CD8-positive, alpha-beta memory T cell (primary cell): ENCODE measurements at places on chromosomes 16 and 17. TPM values are rescaled to one million over a fixed set of nuclear protein-coding genes. Genes with fewer than 3 reads are reported as not detected.

The IL4R gene
- polyA plus RNA-seq: 41.6 TPM

The GAST gene
- polyA plus RNA-seq: not detected

The ULK2 gene
- 6.9 TPM for polyA plus RNA-seq

The HAP1 gene
- polyA plus RNA-seq: not detected

The SLC6A4 gene
- 0.08 TPM for polyA plus RNA-seq

The ACBD4 gene
- 15.0 TPM for polyA plus RNA-seq

DNA sequence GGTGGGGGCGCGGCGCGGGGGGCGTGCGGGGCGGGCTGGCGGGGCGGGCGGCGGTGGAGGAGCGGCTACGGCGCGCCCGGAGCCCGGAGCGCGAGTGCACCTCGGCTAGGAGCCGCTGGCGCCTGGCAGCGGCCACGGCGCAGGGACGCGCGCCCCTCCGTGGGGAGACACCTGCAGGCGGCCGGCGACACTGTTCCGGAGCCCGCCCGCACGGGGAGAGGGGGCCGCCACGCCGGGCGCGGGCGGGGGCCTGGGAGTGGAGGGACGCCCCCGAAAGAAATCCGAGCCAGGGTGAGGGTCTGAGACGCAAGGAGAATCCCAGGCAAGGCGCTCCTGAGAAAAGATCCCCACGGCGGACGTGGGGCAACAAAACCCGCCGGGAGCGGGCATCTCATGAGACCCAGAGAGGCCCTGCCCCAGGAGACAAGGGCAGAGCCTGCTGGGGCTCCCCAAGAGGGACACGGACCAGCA, at the start of gene GSG1L:
TSS of gene GSG1L (minus strand) at position 124 of the 471 bp plus-strand sequence. CDS start 290 bp downstream, outside the sequence.
- H3K27me3 ChIP-seq: peaks cover 10% of the 10 kb centered on the region
- no peak for DNase-seq
- H3K36me3 ChIP-seq: no peaks in the 10 kb centered on the region
- no peak within 1 kb of the TSS for H3K27ac ChIP-seq
- no peaks in the 10 kb centered on the region for H3K4me1 ChIP-seq

DNA sequence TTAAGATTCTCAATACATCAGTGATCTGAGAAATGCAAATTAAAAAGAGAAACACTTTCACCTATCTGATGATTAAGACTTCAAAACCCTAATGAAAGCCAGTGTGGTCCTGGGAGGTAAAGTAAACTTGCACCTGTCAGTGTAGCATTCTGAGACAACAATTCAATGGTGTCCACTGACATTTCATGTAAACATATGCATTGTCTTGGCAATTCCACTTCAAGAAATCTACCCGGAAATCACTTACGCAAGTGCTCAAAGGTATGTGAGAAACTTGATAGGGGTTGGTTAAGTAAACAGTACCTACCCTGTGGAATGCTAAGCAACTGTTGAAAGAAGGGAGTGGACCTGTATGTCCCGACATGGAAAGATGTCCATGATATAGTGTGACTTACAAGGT, 2.1 kb downstream of the ST6GALNAC1 start:
- no peaks in the 10 kb centered on the region for H3K27me3 ChIP-seq
- DNase-seq: no peak
- no peak overlapping the region for H3K4me3 ChIP-seq
- H3K36me3 ChIP-seq: no peaks in the 10 kb centered on the region
- peaks cover 15% of the 10 kb centered on the region for H3K4me1 ChIP-seq

GRCh38 chr17:62110923-62111484, 45.9 kb upstream of the MED13 start:
- H3K4me3 ChIP-seq: no peak overlapping the region
- H3K27me3 ChIP-seq: no peaks in the 10 kb centered on the region
- no peaks in the 10 kb centered on the region for H3K4me1 ChIP-seq

- no peaks in the 10 kb centered on the region for H3K4me1 ChIP-seq
- H3K27me3 ChIP-seq: no peaks in the 10 kb centered on the region
- H3K36me3 ChIP-seq: peaks cover 17% of the 10 kb centered on the region
- no peak overlapping the region for H3K4me3 ChIP-seq
- DNase-seq: no peak
These were observed 17.0 kb downstream of the SLC38A10 start for GRCh38 chr17:81277946-81278693.

DNA sequence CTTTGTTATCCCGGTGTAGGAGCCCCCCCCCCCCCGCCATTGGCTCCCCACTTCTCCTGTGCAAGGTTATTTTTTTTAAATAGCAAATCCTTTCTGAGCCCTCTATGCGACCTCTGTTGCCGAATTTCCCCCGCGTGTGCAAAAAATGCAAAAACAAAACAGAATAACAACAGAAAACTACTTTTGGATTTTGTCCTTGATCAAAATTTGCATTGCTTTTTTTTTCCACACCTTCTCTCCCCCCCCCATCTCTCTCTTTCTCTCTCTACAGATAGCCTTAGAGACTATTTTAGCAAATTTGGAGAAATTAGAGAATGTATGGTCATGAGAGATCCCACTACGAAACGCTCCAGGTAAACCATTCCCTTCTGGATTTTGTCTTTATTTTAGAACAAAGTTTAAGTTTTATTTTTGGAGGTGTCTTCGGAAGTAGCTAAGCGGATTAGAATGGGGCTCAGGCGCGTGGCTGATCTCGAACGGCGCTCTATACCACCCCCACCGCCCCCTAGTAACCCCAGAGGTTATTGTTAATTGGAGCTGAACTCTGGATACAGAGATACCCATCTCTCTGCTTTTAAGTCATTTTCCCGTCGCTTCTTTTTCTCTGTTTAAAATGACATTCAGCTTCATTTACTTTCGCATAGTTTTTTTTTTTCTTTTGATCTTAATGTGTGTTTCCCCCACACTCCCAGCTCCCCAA, 1.0 kb downstream of the MSI2 start:
- DNase-seq: peak; percentile 39
- peaks cover 35% of the 10 kb centered on the region for H3K4me1 ChIP-seq
- no peaks in the 10 kb centered on the region for H3K27me3 ChIP-seq

DNA sequence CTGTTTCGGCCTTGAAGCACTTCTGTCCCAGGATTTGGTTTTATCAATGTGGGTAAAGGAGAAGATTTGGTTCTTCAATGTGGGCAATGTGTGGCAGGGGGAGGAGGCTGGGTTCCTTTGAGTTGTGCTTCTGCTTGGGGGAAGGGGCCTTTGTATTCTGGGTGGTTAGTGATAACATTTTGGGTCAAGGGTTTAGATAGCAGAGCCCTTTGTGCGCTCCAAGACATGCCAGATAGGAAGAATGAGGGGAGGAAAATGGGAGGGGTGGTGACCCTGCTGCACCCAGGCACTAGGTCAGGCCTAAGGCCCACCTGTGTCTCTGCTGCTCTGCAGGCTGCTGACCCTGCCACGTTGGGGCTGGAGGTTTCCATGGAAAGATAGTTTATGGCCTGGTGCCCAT, 40.0 kb upstream of the CDC42EP4 start:
- no peaks in the 10 kb centered on the region for H3K4me1 ChIP-seq
- no peak for DNase-seq
- H3K27ac ChIP-seq: no peak overlapping the region
- H3K27me3 ChIP-seq: no peaks in the 10 kb centered on the region

DNA sequence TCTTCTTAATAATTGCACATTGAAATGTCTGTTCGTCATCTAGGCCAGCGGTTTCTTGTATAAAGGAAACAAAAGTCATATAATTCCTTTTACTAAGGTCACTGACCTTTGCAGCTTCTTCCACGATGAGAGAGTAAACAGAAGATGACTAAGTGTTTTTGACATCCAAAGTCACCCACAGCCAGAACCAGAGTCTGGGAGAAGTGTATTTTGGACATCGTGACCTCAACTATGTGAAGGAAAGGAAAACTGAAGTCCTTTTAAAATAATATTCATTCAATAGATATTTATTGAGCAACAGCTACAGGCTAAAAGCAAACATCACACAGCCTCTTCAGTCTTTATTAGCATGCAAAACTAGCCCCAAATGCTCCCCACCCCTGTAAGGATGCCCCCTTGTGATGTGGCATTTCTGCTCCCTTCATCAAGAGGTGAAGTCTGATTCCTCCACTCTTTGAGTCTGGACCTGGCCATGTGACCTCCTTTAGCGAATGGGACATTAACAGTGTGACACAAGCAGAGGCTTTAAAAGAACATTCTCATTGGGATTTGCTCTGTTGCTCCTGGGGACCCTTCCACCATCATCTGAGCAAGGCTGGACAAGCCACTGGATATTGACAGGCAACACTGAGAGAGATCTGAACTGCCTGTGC, 8.1 kb upstream of the PMP22 start:
- no peak for DNase-seq
- H3K4me3 ChIP-seq: no peak overlapping the region
- H3K27ac ChIP-seq: no peak overlapping the region
- H3K36me3 ChIP-seq: no peaks in the 10 kb centered on the region

DNA sequence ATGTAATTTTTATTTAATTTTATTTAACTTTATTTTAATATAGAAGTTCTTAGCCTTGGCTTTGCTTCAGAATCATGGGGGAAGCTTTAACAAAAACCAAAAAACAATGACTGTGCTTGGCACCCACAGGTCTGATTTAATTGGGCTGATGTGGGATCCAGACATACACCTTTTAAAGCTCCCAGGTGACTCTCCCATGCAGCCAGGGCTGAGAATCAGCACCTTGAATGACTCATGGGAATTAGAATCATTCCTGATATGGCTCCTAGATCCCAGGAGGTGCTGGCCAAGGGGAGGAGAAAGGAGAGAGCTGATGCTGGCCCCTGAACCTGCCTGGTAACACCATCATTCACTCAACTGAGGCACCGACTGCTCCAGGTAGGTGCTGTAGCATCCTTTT, 240.7 kb downstream of the PARN start:
- no peaks in the 10 kb centered on the region for H3K36me3 ChIP-seq
- no peaks in the 10 kb centered on the region for H3K27me3 ChIP-seq
- H3K4me3 ChIP-seq: no peak overlapping the region

- no peak overlapping the region for H3K4me3 ChIP-seq
- no peaks in the 10 kb centered on the region for H3K4me1 ChIP-seq
- H3K36me3 ChIP-seq: no peaks in the 10 kb centered on the region
These were observed 12.7 kb downstream of the KRT12 start for GRCh38 chr17:40854175-40854814.

- DNase-seq: no peak
- H3K27ac ChIP-seq: no peak overlapping the region
- no peaks in the 10 kb centered on the region for H3K4me1 ChIP-seq
- H3K27me3 ChIP-seq: no peaks in the 10 kb centered on the region
These were observed 16.7 kb downstream of the RHOT1 start for GRCh38 chr17:32158870-32159585.

- no peak overlapping the region for H3K27ac ChIP-seq
- H3K4me3 ChIP-seq: no peak overlapping the region
- no peak for DNase-seq
- H3K27me3 ChIP-seq: no peaks in the 10 kb centered on the region
- peaks cover 5% of the 10 kb centered on the region for H3K4me1 ChIP-seq
These were observed 6.2 kb upstream of the IRF8 start for GRCh38 chr16:85892760-85893159.

GRCh38 chr16:29765167-29766032, 12.7 kb upstream of the ZG16 start:
- H3K27me3 ChIP-seq: no peaks in the 10 kb centered on the region
- no peak for DNase-seq
- peaks cover 5% of the 10 kb centered on the region for H3K4me1 ChIP-seq
- H3K4me3 ChIP-seq: no peak overlapping the region
- no peaks in the 10 kb centered on the region for H3K36me3 ChIP-seq
- no peak overlapping the region for H3K27ac ChIP-seq

- no peak overlapping the region for H3K4me3 ChIP-seq
- no peak for DNase-seq
- H3K36me3 ChIP-seq: peaks cover 18% of the 10 kb centered on the region
- H3K27ac ChIP-seq: no peak overlapping the region
These were observed 19.9 kb upstream of the RSL1D1 start for GRCh38 chr16:11871193-11871592.

- no peak overlapping the region for H3K27ac ChIP-seq
- no peak overlapping the region for H3K4me3 ChIP-seq
These were observed 78.9 kb downstream of the ABCC6 start for GRCh38 chr16:16144416-16144815.

DNA sequence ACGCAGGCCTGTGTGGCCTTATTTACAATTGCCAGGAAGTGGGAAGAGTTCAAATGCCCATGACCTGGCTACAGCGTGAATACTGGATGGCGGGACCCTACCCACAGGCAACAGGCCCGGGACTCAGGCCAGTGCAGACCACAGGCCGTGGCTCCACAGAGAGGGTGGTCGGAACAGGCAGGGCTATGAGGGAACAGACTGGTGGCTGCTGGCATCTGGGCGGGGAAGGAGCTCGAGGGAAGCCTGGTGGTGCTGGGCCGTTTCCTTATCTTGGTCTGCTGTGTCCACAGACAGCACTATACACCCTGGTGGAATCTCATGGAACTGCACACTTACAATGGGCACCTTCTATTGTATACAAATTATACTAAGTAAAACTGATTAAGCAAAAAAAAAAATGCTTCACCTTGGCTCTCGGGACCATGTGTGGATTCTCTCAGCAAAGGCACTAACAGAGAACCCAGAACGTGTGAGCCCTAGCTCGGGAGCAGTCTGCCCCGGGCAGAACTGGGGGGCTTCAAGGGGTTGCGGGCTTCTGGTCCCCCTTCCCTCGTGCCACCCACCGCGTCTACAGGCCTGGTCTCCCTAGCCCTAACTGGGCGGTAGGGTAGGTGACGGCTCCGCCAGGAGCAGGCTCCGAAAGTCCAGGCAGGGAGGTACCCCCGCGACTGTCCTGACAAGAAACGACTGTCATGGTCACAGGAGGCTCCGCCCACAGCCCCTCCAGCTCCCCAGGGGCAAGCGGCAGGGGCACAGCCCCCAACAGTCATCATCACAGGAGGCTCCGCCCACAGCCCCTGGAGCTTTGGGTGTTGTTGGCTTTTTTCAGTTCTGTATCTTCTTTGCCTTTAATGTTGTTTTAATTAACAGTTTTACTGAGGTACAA, 21.8 kb downstream of the CEP131 start:
- no peaks in the 10 kb centered on the region for H3K36me3 ChIP-seq
- DNase-seq: no peak
- no peak overlapping the region for H3K4me3 ChIP-seq
- no peak overlapping the region for H3K27ac ChIP-seq
- H3K27me3 ChIP-seq: no peaks in the 10 kb centered on the region

- no peak for DNase-seq
- H3K36me3 ChIP-seq: no peaks in the 10 kb centered on the region
- H3K4me3 ChIP-seq: no peak overlapping the region
- H3K27ac ChIP-seq: no peak overlapping the region
- no peaks in the 10 kb centered on the region for H3K4me1 ChIP-seq
These were observed 289.7 kb upstream of the ZFHX3 start for GRCh38 chr16:73337373-73338296.

DNA sequence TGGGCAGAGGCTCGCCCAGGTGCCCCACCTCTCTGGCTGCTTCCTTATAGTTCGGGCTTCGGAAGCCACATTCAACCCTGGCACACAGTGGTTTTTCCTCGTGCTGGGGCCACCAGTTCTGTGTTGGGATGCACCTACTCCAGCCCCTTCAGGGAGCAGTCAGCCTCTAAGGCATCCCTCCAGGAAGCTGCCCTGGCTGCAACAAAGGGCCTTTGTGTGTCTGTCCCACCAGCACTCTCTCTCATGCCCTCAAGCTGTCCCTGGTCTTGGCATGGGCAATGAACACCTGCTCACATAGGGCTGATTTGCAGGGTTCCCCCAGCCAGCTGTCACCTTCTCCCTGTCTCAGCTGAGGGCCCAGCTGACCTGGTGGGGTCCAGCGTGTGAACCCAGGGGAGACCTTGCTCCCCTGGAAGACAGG, 754 bp upstream of the NOXO1 start:
- no peaks in the 10 kb centered on the region for H3K36me3 ChIP-seq
